ENCODE measurements at places on chromosomes 7 and 10. TPM values are rescaled to one million over a fixed set of nuclear protein-coding genes. Genes with fewer than 3 reads are reported as not detected.

The LIPK gene
- total RNA-seq = not detected

The FXYD4 gene
- 0.44 TPM for total RNA-seq

The PTPN20 gene
- total RNA-seq = 0.53 TPM

The AGBL3 gene
- total RNA-seq = 2.2 TPM

The CFAP70 gene
- total RNA-seq = 1.3 TPM

The EFCAB10 gene
- total RNA-seq = not detected

The NPY4R gene
- not detected for total RNA-seq

The HABP2 gene
- total RNA-seq = 0.04 TPM

The FGL2 gene
- total RNA-seq = 21.7 TPM

The CNNM2 gene
- total RNA-seq = 2.5 TPM

The DPYSL4 gene
- total RNA-seq = 1.3 TPM

The FLNC gene
- 339 TPM for total RNA-seq

The HKDC1 gene
- total RNA-seq = 0.04 TPM
